ENCODE measurements at places on chromosomes 2 and 18.

DNA sequence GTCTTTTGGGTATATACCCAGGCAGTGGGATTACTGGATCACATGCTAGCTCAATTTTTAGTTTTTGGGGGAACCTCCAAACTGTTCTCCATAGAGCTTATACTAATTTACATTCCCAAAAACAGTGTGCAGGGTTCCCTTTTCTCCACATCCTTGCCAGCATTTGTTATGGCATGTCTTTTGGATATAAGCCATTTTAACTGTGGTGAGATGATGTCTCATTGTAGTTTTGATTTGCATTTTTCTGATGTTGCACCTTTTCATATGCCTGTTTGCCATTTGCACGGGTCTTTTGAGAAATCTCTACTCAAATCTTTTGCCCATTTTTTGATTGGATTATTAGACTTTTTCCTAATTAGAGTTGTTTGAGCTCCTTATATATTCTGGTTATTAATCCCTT, 8.0 kb downstream of the FASTKD1 start:
- DNase-seq: no peak

DNA sequence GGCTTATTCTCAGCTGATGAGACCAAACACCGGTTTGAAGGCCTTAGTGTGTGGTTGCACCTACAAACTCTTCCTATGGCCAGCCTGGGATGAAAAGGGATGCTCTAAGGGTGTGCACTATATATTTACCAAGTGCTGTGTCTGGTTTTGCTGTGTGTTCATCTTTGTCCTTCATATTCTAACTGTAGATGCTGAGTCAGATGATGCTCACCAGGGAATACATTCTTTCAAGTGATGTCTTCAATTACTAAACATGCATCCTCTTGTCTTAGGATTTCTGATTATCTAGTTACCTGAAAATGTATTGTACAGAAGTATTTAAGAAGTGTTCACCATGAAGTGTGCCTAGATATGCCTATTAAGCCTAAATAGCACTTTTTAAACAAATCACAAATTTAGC, 1111.6 kb upstream of the ZEB2 start:
- DNase-seq: no peak

- DNase-seq: no peak
Observed at GRCh38 chr2:127157651-127158485, 50.9 kb upstream of the BIN1 start.

- no peak for DNase-seq
Observed at GRCh38 chr18:54335638-54336173, 22.0 kb downstream of the STARD6 start.

GRCh38 chr2:158127380-158127804, 25.7 kb downstream of the UPP2 start:
- DNase-seq: no peak

DNA sequence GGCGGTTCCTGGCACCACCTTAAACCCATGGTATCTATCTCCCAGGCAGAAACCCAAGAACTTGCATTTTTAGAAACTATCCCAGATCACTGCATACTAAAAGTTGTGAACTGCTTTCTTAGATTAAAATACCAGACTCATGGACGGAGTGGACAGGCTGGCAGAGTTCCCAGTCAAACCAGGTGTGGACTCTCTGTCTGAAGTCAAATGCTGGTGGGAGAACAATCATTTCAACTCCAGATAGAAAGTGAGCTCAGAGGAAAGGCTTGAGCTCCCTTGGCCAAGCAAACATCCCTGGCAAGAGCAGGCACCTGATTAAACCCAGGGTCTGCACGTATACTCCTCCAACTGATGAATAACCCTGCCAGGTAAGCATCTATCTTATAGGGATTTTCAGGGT, 19.5 kb downstream of the NXPH2 start:
- no peak for DNase-seq

- no peak for DNase-seq
Observed at GRCh38 chr18:4004183-4004829, 450.8 kb downstream of the DLGAP1 start.

DNA sequence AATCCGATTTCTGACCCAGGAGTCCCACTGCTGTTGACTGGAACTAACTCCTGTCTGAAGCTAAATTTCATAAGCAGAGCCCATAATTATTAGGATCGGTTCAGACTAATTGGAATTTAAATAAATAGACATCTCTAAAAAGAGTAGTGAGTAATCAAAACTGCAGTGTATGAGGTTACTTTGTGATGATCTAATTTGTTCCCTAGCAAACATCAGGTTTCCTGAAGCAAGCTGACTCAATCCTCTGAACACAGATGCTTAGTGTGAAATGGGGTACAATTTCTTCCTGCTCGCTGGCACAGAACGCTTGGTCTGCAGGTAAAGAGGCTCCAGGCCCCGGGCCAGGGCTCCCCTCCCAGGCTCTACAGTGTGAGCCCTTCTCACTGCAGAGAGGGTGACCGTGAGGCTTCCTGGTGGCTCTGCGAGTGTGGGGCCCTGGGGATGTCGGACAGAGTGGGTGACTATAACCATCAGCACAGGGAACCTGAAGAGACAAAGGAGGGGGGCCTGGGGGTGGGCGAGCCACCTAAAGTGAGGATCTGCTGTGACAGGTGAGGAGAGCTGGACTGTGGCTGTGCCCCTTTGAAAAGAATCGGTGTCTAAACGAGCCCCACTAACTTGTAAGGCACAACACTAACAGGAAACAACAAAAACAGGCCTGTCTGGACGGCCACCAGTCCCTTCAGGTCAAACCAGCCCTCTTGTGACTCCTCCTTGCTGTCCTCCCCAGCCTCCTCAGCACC, 20.2 kb downstream of the CHST10 start:
- no peak for DNase-seq

- no peak for DNase-seq
Observed at GRCh38 chr18:59813942-59814341, 85.9 kb upstream of the PMAIP1 start.

DNA sequence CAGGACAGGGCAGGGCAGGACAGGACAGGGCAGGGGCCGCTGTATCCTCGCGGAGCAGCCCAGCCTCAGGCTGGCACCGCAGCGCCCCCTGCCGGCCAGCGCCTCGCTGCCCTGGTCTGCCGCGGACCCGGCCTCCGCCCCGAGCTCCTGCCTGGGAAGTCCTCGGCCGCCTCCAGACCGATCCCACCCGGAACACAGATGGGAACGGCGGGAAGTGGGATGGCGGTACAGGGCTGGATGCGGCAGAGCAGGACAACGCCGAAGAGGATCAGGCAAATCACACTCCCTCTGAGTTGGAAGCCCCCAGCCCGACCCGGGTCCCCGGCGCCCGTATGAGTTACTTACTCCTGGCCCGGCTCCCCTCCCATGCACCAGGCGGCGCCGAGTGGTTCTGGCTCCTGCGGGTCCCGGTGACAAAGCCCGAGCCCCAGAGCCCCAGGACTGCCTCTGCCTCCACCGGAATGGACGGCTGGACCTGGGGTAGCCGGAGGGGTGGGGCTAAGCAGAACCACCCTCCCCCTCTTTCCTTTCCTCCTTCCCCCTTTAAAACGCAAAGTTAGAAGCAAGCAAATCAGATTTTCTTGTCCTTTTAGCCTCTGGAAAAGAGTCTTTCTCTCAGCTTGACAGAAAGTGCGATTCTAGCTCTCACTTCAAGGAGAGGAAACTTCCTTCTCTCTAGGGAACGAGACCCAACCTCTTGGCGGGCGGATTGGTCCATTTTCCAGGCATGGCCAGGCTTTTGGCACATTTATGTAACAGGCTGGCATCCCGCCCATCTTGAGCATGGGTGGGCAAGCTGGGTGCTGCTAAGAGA, at the start of gene TP53I3:
TSS of gene TP53I3 (minus strand) at position 449 of the 814 bp plus-strand sequence. CDS start 508 bp downstream, outside the sequence.
- DNase-seq: peak; percentile 75

DNA sequence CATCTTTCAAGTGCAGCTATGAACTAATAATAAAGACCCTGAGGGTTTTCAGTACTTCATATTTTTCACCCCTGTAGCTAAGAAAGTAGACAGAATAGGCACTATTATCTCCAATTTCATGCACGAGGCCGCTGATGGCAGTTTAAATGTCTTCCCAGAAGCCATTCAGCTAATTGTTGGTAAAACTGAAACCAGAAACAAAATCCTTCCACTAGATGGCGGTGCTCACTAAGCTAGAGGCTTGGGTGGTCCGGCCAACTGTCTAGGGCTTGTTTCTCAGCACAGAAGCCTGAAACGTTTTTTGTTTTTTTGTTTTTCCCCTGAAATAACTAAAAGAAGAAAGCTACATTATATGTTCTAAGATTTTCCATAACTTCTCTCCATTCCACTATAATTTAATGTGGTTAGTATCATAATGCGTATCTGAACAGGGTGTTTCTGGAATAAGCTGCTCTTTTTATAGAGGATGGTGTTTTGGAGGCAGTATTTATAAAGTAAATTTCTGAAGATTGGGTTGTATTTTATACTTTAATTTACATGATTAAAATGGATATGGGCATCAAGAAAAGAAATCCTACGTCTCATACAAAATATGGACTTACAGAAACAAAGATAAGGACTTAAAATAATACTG, 159.4 kb downstream of the PIK3C3 start:
- peak; percentile 51 for DNase-seq

DNA sequence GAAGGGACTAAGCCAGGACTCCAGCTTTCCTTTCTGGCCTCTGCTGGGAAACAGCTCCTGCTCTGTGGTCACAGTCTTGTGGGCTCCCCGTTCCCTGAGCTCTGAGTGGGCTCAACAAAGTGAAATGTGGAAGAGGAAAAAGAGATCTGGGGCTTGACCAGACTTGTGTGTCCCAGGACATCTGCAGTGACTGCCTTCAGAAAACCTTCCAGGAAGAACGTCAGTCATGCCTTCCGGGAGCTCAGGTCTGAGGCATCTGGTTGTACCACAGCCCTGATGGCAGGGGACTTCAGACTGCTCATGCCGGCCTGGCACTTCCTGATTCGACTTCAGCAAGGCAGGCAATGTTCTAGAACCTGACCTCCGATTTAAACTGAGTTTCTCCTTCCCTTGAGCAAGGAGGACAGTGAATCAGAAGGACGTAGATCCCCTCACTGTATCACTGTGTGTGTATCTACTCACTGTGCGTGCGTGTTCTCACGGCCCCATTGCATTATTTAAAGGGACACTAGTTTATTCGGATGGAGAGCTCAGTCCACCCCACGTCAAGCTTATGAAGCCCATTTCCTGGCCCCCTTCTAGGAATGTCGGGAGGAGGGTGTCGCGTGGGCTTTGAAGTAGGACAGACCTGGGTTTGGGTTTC, 548 bp upstream of the FBLN7 start:
- no peak for DNase-seq

GRCh38 chr2:234258562-234259141, 208.2 kb downstream of the SPP2 start:
- no peak for DNase-seq

DNA sequence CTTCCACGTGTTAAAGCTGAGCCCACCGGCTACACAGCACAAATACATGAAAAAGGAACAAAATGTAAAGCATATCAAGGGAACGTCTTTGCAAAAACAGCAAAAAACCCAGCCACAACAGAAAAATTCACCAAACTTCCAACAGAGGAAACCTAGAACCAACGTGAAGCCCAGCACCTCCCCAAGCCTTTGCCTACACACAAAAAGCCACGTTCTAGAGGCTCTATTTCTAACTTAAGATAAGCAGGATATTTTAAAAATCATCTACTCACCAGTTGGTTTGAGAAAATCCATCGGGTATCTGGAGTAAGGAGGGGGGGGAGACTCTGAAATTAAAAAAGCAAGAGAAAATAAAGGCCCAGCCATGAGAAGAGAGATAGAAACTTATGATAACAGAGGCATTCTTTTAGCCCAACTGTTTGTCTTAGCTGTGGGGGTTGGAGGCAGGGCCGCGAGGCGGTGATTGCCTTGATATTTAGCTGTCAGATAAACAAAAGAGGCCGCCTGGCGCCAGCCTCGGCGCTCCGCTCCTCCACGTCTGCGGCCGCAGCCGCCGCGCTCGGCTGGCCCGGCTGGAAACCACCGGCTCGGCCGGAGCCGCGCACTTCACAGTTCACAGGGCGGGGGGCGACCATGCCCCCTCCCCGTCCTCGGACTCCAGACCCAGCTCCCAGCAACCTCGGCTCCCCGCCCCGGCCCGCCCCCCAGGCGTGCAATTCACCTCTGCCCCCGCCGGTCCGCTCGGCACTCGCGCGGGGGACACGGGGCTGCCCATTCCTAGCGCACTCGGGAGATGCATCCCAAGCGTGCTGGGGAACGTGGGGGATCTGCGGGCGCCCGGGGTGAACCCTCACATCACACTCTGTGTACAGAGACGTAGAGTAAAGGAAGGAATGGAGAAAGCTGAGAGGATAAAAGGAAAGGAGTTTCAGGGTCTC, 2.4 kb downstream of the SMAD7 start:
- peak; percentile 42 for DNase-seq

- no peak for DNase-seq
Observed at GRCh38 chr2:102603904-102604303, 15.4 kb upstream of the SLC9A2 start.

- DNase-seq: no peak
Observed at GRCh38 chr18:21085579-21086166, 25.9 kb downstream of the ROCK1 start.

DNA sequence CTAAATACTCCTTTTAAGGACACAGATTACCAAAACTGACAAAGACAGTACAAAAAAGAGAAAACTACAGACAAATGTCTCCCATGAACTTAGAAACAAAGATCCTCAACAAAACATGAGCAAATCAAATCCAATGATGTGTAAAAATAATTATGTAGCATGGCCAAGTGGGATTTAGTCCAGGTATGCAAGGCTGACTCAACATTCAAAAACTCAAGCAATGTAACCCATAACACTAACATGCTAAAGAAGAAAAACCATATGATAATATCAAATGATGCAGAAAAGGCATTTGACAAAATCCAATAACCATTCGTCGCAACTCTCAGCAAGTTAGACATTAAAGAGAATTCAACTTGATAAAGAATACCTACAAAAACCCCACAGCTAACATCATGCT, 239.0 kb upstream of the KLHL29 start:
- no peak for DNase-seq

DNA sequence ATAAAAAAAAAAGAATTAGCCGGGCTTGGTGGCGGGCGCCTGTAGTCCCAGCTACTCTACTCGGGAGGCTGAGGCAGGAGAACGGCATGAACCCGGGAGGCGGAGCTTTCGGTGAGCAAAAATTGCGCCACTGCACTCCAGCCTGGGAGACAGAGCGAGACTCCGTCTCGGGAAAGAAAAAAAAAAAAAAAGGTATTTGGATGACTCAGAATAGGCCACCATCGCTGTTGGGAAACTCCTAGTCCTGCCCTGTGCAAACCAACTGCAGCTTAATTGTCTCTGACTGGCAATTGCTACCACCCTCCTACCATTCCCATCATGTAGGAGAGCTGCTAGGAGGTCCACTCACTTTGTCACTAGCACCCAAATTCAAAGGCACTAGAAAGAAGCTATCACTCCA, 43.5 kb downstream of the ATP8B1 start:
- DNase-seq: no peak

DNA sequence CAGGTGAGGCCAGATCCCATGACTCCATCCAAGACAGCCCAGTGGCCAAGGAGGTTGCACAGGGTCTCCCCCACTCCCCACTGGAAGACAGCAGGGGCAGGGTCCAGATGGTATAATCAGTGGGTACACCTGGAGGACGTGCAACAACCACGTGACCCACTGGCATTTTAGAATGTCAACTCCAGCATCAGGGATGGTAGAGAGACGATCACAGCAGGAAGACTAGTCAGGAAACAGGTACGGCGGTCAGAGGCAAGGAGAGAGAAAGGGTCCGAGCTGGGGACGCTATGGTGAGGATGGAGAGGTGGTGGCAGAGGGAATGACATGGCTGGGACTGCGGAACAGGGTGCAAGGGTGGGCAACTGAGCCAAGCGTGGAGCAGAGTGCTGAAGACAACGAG, 23.0 kb downstream of the SERTAD2 start:
- no peak for DNase-seq

- no peak for DNase-seq
Observed at GRCh38 chr2:239487272-239487671, 86.5 kb upstream of the HDAC4 start.

Data from CD4-positive, alpha-beta memory T cell (primary cell).